ENCODE measurements at places on chromosomes 6 and 20.

DNA sequence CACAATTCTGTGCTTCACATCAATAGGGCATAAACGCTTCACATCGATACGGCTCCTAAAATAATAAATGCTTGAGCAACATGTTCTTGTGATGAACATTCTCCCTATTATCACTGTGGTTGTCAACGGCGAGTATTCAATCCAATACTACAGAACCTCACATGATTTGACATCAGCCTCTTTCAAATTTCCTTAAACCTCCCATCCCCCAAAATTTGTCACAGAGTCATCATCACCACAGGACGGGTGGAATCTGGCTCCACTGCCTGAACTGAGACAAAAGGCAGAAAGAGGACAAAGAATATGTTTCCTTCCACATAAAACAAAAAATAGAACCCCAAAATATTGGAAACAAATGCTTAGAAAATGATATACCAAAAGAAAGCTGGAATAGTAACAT lies 7.3 kb downstream of the THEMIS start:
- DNase-seq, result no peak

GRCh38 chr6:1916334-1917070 lies 306.8 kb downstream of the FOXC1 start:
- no peak for DNase-seq

- no peak for DNase-seq
Measured at GRCh38 chr6:77015350-77015749, 447.9 kb downstream of the HTR1B start.

- DNase-seq, result no peak
Measured at GRCh38 chr20:56626367-56627121, 2.6 kb upstream of the TFAP2C start.

GRCh38 chr6:52664991-52665686 lies 5.8 kb upstream of the TMEM14A start:
- no peak for DNase-seq

- no peak for DNase-seq
Measured at GRCh38 chr20:50898475-50898874, 32.8 kb downstream of the ADNP start.

DNA sequence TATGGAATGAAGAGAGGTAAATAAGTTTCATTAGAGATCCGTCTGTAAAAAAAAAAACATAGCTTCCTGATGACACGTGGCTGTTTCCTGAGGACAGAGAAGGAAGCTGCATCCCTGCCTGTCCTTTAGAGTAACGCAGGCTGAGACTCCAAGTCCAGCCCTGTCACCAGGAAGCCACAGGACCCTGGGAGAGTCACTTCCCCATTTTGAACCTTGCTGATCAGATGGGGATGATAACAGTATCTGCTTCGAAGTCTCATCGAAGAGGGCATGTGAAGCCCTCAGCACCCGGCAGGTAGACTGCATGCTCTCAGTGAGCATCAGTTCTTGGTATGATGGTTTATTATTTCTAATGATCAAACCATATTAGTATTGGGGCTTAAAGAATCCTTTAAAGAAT lies 139.1 kb upstream of the KCNG1 start:
- no peak for DNase-seq

- DNase-seq, result no peak
Measured at GRCh38 chr6:13494137-13494536, 6.7 kb upstream of the GFOD1 start.

DNA sequence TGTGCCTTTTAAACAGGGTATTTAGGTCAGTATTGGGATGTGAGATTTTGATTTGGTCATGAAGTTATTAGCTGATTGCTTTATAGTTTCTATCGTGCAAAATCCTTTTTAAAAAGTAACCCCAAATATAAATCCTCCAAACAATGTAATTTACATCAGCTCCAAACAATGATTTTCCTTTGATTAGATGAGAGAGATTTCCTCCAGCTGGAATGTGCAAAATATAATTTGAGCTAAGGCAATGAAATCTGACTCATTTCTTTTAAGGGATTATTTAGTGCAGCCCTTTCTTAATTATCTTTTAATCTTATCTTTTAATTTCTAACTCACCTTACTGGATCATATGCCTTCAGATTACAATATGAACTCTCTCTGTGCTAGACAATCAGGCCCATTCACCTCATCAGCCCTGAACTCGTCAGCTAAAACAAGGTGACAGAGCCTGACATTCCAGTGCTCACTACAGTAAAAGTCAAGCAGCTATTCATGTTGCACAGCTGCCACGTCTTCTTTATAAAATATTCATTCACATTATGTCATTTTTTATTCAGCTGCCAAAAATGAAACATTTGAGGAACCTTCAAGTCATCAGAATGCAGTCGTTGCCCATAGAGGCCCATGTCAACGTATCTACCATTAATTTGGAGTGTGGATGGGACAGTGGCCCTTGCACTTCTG lies 440.1 kb downstream of the CBLN4 start:
- no peak for DNase-seq

DNA sequence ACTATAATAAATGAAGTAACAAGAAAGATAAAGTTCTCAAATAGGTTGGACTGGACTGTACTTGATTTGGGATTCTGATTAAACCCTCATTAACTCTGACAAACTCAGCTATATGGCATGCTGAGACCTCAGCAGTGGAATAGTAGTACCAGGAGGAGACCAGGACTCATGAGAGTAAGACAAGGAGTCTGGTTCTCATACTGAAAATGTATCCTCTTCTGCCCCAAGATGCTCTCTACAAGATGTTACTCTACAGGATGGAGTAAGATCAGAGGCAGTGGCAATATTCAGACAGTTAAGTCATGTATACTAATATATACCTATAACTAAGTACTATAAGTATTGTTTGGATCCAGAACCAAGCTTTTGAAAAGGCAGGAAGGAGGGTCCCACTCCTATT lies 31.9 kb upstream of the SYNCRIP start:
- DNase-seq, result no peak

GRCh38 chr6:134171517-134171916 lies 119.1 kb upstream of the SLC2A12 start:
- DNase-seq, result no peak

- DNase-seq, result no peak
Measured at GRCh38 chr6:154786144-154786868, 53.1 kb downstream of the SCAF8 start.
